ENCODE measurements at places on chromosomes 6 and 20. TPM values are rescaled to one million over a fixed set of nuclear protein-coding genes. Genes with fewer than 3 reads are reported as not detected.

- DNase-seq, result no peak
Observed at GRCh38 chr6:138345565-138346285, 32.0 kb upstream of the SMIM28 start.

DNA sequence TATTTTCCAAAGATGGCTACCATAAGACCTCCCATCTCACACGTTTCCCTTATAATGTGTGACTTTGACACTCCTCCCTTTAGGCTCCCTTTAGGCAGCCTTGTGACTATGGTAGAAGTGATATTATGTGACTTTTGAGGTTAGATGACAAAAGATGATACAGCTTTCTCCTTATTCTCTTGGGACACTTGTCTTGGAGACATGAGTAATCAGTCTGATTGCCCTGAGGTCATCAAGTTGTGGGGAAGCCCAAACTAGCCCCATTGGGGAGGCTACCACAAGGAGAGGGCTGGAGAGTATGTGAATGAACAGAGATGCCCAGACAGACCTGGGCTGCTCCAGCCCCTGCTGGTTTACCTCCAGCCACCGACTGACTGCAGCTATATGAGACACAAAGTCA, 10.6 kb upstream of the DLK2 start:
- no peak for DNase-seq

GRCh38 chr6:37426945-37427510, 6.0 kb upstream of the CMTR1 start:
- no peak for DNase-seq

GRCh38 chr6:42236682-42237473, 19.2 kb upstream of the MRPS10 start:
- no peak for DNase-seq

- DNase-seq, result no peak
Observed at GRCh38 chr20:25064561-25065071, 6.7 kb upstream of the ACSS1 start.

- DNase-seq, result no peak
Observed at GRCh38 chr6:160685762-160686450, 16.1 kb upstream of the PLG start.

- no peak for DNase-seq
Observed at GRCh38 chr6:133740218-133740617, 148.7 kb upstream of the TCF21 start.

- DNase-seq, result no peak
Observed at GRCh38 chr20:43766385-43766784, 39.6 kb upstream of the GTSF1L start.

GRCh38 chr20:18719426-18719825, 94.2 kb upstream of the SCP2D1 start:
- no peak for DNase-seq

- peak; percentile 78 for DNase-seq
Observed at GRCh38 chr20:1509237-1509636, 18.0 kb upstream of the SIRPB2 start.

- no peak for DNase-seq
Observed at GRCh38 chr20:43191143-43191542, 1.4 kb upstream of the PTPRT start.

DNA sequence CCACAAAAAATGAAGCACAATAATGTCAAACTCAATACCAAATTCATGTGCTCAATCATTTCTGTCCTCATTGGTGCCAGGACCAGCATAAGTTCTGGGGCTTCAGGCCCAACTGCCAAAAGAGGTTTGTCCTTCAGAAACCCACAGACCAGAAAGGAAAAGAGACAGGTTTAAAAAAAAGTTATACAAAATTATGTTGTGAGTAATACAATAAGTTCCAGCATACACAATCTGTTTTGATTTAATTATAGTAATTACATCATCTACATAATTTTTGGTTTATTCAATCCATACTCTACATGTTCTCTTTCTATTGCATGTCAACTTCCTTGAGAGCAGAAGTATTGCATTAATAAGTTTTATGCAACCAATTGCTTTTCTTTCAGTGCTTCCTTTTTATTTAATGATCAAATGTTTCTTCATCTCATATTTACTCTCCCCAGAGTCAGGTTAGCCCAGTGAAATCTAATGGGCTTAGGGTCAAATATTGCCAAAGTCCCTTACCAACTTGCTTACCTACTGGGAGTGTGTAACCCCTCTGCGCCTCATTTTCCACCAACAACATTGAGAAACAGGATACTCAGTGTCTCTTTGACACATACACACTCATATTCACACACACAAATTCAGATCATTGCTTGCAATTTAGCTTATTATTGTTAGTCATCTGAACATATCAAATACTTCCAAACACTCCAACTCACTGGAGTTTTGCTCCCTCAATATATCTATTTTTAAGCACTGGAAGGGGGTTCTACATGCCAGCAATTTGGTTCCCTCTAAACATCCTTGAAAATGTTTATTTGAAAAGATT, 424.4 kb upstream of the MARCKS start:
- no peak for DNase-seq

DNA sequence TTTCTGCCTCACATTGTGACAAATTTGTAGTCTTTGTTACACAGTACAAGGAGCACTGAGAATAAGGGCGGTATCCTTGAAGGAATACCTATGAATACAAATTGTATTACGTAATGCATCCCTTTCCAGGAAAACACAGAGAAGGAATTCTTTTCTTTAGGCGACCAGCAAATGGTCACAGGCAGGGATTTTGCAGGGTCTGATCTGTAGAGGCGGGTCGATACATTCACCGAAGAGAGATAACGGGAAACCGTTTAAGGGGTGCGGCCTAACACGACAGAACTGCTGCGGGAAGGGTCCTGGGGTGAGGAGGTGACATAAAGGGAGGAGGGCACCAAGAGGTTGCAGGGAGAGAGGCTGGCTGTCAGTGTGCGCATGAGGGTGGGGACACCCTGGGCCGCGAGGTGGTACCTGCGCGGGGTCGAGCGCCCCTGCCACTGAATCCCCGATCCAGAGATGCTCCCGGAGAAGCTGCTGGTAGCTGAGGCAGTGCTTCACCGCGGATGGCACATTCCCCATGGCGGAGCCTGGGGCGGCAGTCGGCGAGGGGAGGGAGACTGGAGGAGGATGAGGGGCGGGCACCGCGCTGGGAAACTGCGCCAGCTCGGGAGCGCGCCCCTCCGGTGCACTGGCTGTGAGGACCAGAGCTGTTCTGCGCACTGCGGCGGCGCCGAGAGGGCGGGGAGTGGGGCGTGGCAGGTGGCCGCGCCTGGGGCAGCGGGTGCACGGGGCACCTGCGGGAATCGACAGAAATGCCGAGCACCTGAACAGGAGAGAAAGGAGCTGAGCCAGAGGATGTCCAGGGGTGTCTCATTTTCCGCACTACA, at the start of gene HMGCLL1:
HMGCLL1 (minus strand) TSS at position 656 of the 827 bp plus-strand sequence; CDS start at position 519, 137 bp downstream.
- DNase-seq, result no peak

GRCh38 chr6:10478187-10479040, 42.7 kb upstream of the GCNT2 start:
- peak; percentile 72 for DNase-seq

Gene CYP39A1
- total RNA-seq, result not detected

Gene WFDC8
- not detected for total RNA-seq

Gene BPI
- not detected for total RNA-seq

Gene FAXC
- not detected for total RNA-seq

Gene SSTR4
- not detected for total RNA-seq
